NCI-H526 (cell line): ENCODE measurements at places on chromosomes 7 and 10.
A peak's percentile ranks its signal among the peaks of the same experiment; 100 is the strongest.

- no peak for DNase-seq
These were observed 18.2 kb downstream of the GPR146 start for GRCh38 chr7:1062296-1063294.

- no peak for DNase-seq
These were observed 17.7 kb downstream of the ADAM8 start for GRCh38 chr10:133258818-133259601.

GRCh38 chr7:102047-102711 is 90.2 kb upstream of the FAM20C start:
- DNase-seq, result no peak

- no peak for DNase-seq
These were observed 76.7 kb upstream of the MKX start for GRCh38 chr10:27822301-27822700.

- DNase-seq, result no peak
These were observed 1.3 kb upstream of the GRB10 start for GRCh38 chr7:50783801-50784507.

DNA sequence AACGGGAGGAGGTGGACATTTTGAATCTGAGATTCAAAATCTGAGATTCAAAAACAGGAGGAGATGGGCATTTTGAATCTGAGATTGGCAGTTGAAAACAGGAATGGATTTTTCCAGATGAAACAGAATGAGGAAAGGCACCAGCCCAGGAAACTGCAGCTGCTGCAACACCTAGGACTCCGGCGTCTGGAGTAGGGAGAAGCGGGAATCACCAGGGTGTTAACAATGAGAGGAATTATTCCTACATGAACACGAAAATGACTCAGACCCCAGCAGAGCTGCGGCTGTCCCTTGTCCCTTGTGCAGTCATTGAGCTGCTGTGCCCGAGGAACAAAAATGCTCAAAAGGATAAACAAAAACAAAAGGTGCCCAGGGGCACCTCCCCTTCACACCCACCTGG is 59.9 kb upstream of the KAT6B start:
- DNase-seq, result no peak

DNA sequence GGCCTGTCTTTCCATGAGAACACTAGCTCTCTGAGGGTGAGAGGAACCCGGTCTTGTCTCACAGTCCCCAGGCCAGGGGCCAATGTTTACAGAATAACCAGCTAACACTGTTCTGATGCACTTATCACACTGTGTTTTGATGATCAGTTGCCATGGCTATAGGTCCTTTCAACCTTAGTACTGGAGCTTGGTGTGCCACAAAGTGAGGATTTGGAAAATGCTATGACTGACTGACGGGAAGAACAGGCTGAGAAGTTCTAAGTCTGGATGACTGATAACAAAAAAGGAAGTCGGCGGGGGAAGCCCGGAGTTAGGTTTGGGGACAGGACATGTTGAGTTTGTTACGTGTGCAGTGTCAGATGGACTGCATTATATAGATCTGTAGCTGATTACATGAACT is 141.8 kb downstream of the CTTNBP2 start:
- DNase-seq, result no peak

- DNase-seq, result no peak
These were observed 8.4 kb downstream of the LRRC4 start for GRCh38 chr7:128022631-128023532.

DNA sequence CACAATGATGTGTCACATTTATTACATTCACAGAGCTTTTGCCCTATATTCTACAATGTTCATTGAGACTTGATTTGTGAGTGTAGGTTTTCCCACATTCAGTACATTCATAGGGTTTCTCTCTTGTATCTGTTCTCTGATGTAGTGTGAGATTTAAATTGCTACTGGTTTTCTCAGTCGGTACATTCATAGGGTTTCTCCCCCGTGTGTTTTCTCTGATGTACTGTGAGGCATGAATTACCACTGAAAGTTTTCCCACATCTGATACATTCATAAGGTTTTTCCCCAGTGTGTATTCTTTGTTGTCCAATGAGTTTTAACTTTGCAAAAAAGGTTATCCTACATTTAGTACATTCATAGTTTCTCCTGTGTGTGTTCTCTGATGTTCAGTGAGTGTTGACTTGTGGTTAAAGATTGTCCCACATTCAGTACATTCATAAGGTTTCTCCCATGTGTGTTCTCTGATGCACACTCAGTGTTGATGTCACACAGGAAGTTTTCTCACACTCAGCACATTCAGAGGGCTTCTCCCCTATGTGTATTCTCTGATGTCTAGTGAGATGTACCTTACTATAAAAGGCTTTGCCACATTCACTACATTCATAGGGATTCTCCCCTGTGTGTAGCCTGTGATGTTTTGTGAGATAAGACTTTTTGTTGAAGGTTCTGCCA is 63.0 kb downstream of the ZNF248 start:
- no peak for DNase-seq

DNA sequence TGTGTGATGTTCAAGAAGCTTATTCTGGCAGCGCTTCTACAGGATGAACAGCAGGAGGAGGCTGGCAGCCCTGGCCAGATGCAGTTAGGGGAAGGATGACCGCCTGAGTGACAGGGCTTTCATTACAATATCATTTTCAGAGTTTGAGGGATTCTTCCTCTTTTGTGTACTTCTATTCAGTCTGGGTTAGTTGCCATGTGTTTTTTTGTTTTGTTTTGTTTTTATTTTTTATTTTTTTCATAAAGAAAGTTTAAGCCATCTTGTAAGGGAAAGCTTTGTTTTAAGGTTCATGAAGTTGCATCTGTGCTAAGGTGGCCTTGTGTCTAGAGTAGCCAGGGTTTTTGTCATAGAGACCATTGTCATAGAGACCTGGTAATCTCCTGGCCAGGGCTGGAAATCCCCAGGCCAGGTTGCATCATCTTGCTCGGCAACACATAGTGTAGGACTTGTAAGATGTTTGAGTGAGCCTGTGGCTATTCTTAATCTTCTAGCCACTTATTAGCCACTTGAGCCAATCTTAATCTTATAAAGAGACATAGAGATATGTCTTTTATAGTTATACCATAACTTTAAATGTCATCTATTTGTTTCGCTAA is 230.5 kb upstream of the TMEM229A start:
- no peak for DNase-seq

DNA sequence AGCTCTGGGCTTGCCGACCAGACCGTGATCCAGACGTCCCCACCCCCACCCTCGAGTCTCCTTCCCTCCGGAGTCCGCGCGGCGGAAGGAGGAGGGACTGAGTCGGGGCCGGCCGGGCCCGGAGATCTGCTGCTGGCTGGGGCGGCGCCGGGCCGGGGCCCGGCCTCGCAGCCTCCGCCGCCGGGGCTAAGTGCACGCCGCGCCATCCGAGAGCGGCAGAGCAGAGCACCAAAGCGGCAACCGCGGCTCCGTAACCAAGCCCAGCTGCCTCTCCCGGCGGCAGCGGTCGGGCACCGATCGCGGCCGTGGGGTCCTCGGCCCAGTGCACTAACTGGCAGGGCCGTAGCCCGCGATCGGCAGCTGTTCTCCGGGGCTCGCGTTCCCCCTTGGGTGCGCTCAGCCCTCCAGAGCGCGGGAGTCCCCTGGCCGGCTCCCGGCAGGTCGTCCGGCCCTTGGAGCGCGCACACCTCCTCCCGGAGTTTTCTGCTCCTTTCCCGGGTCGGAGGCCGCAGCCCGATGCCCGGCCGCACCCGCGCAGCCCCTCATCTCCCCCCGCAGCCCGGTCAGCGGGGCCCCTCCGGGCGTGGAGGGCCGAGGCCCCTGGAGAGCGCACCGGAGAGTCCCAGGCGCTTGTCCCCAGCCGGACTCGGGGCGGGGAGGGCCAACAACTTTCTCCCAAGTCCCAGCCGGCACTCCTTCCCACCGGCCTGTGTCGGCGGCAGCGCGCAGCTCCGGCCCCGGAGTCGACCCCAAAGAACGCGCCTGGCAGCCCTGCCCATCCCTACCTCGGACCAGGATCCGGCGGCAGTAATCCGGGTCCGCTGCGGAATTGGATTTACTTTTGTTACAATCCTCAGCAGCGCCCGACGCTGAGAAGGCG is 799 bp downstream of the VAX1 start:
- DNase-seq, result peak; percentile 66

GRCh38 chr7:2237109-2237602 is 4.4 kb upstream of the MAD1L1 start:
- no peak for DNase-seq

DNA sequence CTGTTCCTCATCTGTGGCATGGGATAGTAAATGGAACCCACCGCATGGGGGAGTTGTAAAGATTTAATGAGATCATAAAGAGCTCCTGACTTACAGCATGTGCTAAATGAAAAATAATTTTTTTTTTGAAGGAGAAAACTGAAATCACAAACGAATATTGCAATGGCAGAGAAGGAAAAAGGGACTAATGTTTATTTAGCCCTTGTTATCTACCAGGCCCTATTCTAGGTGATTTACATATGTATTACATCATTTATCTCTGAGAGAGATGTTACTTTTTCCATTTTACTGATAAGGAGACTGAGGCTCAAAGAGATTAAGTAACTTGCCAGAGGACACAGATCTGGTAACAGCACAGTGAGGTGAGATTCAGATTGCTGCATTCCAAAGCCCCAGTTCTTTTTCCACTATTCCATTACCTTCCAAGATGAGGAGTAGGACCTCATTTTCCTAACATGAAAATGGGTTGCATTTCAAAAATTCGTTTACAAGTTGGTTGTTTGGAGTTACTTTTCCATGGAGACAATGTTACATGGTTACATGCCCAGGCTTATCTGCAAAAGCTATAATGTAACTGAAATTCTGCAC is 28.6 kb downstream of the VCL start:
- DNase-seq, result no peak

DNA sequence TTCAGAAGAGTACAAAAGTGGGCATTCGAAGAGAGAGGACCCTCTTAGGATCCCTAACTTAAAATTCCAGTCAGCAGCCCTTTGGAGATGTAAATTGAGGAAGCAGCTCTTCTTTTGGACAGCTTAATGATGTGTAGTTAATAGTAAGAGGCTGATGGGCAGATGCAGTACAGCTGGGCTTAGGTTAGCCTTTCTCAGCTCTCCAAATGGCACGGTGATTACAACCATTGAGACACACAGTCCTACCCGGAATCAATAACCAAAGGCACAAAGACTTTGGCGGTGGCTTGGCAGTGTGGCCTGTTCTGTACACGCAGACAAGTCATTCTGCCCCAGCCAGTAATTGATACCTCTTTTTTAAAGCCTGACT is 26.8 kb downstream of the GAD2 start:
- DNase-seq, result no peak

DNA sequence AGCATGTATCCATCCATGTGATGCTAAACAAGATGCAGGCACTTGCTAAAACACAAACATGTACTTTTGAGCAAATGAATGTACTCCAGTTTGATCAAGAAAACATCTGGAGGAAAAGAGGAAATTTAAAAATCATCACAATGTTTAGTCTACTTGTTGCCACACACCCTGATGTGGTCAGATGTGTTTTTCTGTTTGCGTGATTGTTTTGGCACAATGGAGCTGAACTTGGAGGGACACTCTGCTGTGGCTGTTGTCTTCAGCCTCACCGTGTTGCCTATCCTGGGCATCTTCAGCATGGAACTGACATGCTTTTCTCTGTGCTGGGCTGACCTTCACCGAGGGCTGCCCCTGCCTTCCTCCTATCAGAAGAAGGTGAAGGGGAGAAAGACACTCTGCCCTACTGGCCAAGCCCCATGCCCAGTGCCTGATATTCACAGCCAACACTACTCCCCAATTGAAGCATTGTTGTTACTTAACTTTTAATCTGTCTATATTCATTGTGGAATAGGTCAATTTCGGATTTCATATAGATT is 268.3 kb upstream of the IGFBP3 start:
- no peak for DNase-seq

DNA sequence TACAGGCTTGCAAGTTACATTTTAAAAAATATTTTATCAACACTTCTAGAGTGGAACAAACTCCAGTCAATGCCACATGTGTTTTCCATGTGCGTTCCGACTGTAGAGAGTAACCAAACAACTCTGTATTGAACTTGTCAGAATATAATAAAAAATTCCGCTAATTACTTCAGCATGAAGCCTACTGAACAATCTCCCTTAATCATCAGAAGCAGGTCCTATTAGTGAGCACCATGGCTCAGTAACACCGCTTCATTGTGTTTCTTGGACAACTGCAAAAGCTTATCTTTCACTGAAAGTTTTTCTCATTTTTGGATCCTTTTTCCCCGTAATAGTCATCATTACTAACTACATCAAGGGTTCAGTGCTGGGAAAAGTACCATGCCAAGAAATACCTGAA is 117.0 kb downstream of the MKX start:
- no peak for DNase-seq

- no peak for DNase-seq
These were observed 54.5 kb downstream of the GRB10 start for GRCh38 chr7:50728184-50728583.

DNA sequence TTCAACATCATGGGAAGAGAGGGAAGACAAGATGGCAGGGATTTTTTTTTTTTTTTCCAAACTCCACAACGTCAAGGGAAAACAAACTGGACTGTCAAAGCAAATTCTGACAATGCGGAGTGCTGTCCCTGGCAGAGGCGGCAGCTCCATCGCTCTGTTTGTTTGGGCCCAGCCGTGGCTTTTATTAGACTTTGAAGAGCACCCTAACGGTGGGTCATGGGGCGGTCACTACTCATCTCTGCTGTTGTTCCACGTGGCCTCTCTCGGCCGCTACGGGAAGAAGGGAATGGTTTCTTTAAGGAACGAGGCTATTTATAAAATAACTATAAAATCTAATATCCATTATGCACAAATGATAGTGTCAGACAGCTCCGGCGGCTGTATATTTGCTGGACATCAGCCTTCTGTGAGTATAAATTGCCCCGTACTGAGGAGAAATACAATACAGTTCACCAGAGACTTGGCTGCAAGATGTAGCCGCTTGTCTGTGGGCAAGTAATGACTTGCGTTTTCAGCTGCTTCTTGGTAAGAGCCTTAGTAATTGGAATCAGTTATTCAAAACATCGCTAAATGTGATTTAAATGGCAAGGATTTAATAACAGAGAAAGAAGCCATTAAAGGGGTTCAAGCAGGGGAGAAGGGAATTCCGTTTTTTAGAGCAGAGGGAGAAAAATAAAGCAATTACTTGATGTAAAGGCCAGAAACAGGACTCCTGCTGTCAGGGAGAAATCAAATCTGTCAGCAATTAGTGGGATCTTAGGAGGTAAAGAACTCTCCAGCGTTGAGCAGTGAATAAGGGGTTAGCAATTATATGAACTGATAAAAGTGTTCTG is 61.7 kb upstream of the RAB11FIP2 start:
- peak; percentile 2 for DNase-seq

DNA sequence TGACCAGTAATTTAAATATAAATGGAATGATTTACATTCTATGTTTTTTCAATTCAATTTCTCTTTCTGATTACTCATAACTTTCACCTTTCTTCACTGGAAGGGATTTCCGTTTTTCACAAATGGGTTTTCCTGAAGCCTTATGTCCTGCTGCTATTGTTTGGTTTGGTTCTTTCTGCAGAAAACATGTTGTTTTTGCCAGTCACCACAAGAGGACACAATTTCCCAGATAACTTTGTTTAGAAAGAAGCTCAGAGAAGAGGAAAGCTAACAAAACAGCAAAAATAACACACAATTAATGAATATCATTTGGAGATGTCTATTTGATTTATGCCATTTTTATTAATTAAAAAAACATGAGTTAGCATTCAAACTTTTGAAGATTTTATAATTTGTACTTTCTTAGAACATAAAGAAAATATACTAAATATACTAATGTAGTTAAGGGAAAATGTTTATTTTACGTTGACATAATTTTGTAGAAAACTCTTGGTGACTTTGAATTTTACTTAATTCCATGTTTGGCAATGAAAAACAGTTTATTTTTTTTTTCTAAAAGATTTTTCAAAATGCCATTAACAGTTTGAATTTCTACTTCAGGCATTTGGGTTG is 4.6 kb upstream of the TWIST1 start:
- peak; percentile 21 for DNase-seq

GRCh38 chr10:78178940-78179339 is 145.3 kb downstream of the RPS24 start:
- DNase-seq, result no peak
